Panc1 (cell line): ENCODE measurements at places on chromosomes 3 and 15. TPM values are rescaled to one million over a fixed set of nuclear protein-coding genes. Genes with fewer than 3 reads are reported as not detected.

DNA sequence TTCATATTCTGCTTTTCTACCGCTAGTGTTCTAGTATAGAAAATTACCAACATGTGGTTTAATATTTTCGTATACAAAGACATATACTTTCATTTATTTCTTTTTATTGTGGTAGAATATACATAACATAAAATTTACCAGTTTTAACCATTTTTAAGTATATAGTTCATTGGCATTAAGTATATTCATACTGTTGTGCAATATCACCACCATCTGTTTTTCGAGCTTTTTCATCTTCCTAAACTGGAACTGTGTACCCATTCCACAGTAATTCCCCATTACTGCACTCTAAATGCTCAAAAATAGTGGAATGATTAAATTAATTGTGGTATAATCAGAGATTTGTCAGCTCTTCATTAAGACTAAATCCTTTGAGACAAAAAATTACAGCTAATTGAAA lies 62.9 kb downstream of the ECT2 start:
- no peak for DNase-seq

- DNase-seq: no peak
Observed at GRCh38 chr15:101070502-101071273, 151.5 kb downstream of the LRRK1 start.

DNA sequence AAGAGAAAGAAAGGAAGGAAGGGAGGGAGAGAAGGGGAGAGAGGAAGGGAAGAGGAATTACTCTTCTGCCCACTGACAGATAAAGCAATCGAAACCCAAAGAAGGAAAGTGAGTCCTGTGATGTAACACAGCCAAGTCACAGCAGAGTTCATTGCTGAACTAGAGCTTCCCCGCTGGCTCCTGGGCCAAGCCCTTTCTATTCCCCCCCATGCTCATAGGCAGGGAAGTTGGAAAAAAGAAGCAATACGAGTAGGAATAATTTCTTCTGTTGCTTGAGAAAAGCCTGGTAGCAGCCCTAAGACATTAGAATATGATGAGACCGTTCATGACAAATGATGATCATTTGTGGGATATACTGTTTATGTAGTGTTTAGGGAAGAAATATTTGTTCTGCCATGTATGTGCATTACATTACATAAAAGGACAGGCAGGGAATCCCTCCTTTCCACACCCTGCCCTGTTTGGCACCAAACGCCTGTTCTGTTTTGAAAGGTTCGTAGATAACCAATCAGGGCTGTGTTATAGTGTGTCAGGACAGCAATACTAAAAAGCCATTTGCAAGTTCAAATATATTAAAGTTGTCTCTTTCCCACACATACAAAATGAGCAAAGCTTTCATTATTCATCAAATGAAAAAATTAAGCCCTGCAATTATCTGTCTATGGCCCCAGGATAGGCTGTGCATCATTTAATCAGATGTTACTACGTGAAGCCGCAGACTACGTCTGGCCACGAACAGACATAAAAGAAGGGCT lies 111.0 kb upstream of the TRPM1 start:
- DNase-seq: no peak

DNA sequence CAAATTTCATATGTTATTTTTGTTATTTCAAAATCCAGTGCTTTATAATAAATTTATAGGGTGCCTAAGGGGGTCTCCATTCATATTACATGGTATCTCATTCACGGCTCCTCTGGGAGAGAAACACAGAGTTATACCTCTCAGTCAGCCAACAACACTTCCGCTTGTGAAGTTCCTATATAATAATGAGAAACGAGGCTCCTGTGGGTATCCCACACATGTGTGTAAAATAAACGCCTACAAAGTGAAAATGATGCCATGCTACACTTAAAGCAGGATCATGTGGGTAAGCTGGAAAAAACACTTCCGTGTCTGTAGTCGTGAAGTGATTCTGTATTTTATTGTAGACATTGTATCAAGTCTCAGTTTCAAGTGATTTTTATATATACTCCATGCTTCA lies 218.8 kb upstream of the ICE2 start:
- no peak for DNase-seq

DNA sequence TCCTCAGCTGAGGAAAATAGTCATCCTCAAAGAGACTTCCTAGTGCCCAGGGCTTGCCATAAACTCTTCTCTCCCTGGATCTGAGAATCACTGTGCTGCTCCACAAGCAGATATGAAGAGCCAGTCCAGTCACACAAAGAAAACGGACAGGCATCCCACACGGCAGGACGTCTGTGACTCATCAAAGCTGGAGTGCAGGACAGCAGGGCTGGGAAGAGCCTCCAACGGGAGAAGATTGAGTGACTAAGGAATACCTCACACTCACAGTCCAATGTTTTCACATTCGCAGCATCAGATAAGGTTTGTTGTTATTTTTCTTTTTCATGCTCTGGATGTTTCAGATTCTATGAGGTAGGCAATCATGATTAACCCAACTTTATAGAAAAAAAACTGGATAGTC lies 57.8 kb downstream of the NEK10 start:
- peak; percentile 79 for DNase-seq

GRCh38 chr3:169980055-169980454 lies 13.4 kb downstream of the SEC62 start:
- DNase-seq: no peak

The LRTM1 gene
- not detected for total RNA-seq

- no peak for DNase-seq
Observed at GRCh38 chr3:134357914-134358811, 16.1 kb downstream of the AMOTL2 start.

GRCh38 chr3:64242435-64242834 lies 17.2 kb upstream of the PRICKLE2 start:
- DNase-seq: no peak

DNA sequence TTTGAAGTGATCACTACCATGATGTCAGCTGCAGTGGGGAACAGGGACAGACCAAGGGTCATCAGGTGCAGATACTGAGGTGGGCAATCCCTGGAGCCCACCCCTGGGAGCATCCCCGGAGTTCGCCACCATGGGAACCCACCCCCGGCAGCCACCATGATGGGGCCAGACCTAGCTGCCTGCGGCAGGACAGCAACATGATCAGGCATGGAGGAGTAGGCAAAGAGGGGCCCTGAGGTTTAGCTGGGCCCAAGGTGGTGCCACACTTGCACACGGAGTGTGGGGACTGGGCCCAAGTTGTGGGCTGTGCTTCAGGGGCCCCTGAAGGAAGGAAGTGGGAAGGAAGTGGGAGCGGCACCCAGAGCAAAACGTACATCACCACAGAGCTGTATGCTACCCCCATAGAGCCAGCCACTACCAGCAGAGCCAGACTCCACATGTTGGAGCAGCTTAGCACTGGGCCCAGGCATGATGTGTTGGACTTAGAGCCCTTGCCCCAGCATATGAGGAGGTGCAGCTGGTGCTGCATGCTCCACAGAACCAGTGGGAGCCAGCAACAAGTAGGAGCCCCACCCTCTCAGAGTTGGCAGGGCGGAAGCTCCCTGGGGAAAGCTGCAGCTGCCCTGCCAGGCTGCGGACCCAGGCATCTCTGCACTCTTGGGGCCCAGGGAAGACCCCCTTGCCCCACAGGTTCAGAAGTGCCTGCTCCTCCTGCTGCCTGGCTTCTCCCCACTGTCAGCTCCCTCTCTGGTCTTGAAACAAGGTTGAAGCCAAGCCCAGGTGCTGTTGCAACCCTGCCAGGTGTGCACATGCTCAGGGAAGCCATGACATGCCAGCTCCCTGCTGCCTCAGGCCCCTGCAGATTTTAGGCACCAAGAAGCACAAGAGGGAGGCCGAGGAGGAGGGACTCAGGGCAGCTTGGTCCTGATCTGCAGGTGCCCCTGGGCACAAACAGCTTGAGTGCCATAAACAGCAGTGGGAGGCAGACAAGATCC lies 515.3 kb downstream of the ZBBX start:
- no peak for DNase-seq

DNA sequence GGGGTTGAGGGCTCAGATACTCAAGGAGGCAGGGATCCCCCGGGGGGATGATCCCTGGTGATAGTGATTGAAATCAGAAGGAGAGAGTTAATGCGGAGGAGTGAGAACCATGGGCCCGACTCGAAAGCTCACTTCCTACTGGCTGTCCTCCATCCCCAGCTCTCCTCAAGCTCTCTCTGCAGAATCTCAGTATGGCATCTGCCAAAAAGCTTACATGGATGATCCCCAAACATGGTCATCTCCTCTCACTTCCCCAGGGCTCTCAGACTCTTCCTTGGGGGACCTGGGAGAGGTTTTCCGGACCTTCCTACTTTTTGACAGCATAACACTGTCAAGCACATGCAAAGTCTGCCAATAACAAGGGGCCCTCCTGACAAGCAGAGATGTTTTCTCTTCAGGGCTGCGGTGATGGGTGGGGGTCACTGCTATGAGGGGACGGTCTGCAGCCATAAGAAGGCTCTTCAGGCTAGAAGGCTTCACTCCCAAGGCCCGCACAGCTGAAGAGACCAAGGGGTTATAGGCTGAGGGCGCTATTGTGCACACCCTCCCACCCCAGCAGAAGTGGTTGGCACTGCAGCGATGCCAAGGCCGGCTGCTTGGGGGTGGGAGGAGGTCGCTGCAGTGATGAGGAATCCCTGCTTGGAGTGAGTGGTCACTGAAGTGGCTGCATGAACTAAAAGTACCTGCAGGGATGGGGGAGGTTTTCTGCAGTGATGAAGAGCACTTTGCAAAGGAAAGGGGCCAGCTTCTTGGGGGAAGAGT lies 828 bp upstream of the VWA5B2 start:
- no peak for DNase-seq

The GOLGA6D gene
- total RNA-seq: not detected

DNA sequence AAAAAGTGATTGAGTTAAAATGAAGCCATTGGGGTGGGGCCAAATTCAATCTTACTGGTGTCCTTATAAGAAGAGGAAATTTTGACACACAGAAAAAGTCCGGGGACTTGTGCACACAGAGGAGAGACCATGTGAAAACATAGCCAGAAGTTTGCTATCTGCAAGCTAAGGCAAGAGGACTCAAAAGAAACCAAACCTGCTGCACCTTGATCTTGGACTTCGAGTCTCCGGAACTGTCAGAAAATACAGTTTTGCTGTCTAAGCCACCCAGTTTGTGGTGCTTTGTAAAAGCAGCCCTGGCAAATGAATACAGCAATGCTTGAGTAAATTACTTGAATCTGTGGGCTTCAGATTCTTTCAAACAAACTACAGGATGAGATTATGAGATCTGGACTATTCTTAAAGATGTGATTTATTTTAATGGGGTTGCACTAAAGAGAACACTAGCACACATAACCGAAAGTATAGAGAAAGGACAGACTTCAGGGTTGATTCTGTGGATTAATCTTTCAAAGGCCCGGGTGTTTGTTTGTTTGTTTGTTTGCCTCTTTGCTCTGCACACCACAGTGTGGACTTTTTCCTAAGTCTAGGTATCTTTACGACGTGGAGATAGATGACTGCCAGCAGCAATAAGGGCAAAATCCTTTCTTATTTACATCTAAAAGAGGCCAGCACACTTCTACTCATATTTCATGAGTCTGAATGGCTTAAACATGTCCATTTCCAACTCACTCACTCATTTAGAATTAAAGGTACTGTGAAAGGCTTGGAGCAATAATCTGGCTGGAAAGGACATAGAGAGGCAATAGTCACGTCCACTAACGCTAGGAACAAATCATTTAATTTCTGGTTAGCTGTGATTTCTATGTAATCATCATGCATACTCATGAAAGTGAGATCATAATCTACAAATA lies 53.9 kb upstream of the SSR3 start:
- no peak for DNase-seq

DNA sequence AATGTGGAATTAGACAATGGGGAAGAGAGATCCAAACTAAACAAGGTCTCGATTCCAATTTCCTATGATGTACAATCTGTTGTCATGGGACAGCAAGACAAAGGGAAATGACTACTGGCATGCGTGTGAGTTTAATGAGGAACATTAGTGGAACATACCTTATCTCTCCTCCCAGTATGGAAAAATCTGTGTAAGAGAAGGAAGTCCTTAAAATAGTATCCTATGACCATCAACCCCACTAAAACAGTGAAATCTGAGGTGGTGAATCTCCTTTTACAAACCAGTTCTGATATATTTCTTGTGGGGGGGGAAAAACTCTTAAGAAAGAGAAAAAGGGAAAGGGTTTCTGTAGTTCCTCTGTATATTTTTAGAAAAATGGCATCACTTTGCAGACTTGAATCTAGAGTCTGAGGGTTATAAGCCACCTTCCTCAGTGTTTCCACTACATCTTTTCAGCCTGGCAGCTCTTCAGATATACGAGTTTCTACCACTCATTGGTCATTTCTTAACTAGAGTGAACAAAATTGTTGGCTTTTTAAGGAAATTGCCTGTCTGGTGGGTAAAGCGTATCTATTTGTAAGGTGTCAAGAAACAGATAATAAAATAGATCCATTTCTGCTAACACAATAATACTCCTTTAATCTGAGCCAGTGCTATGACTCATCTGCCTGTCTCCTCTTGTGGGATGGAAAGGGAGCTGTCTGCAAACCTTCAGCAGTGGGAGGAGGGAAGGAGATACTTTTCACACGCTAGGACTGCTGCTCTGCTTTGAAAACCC lies 3.0 kb upstream of the TNFAIP8L3 start:
- DNase-seq: no peak

The PEX5L gene
- total RNA-seq: 0.23 TPM

DNA sequence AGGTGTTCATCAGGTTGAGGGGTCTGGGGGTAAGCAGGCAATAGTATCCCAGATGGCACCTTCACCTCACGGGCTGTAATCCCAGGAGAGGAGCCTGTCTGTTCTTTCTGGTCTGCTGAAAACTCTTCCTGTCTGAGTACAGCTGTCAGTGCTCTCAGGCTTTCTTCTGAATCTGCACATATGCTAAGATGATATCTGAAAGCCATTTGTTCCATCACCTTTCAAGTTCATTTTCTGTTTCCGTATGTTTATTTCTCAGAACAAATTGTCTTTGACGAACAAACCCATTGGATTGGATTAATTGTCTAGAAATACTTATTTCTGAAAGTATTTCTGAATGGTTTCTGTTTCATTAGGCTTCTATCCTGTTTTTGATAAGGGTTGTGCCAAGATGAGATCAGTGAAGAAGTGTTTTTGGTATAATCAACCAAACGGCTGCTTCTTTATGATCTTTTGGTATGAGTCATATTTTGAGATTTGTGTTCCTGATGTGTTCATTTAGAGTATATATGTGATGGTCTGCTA lies 13.3 kb downstream of the ZNF592 start:
- DNase-seq: no peak

GRCh38 chr3:105972069-105972468 lies 103.3 kb upstream of the CBLB start:
- DNase-seq: no peak

DNA sequence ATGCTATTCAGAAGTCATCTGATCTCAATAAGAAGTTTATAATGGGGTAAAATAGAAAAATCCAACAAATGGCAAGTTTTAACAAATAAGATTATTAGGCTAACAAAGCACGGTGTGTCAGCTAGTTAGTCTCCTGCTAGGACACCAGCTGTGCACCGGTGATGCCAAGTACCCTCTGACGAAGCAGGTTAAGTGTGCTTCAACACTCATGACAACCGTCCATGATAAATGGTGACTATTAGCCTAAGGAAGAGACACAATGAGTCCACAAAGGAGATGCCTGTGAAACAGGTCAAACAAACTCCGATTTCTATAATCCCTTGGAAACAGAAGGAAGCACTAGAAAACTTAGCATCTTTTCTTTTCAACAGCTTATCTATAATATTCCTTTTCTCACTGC lies 36.5 kb downstream of the ATP13A3 start:
- DNase-seq: no peak

The PIGZ gene
- 6.3 TPM for total RNA-seq

The GPR87 gene
- total RNA-seq: not detected
